Thoracic aorta (tissue), 2 donors: ENCODE measurements at places on chromosomes 13 and 19. TPM values are rescaled to one million over a fixed set of nuclear protein-coding genes. Genes with fewer than 3 reads are reported as not detected.

Gene SLC7A9
- not detected for total RNA-seq

Gene ATG4D
- 17.1 TPM for total RNA-seq

DNA sequence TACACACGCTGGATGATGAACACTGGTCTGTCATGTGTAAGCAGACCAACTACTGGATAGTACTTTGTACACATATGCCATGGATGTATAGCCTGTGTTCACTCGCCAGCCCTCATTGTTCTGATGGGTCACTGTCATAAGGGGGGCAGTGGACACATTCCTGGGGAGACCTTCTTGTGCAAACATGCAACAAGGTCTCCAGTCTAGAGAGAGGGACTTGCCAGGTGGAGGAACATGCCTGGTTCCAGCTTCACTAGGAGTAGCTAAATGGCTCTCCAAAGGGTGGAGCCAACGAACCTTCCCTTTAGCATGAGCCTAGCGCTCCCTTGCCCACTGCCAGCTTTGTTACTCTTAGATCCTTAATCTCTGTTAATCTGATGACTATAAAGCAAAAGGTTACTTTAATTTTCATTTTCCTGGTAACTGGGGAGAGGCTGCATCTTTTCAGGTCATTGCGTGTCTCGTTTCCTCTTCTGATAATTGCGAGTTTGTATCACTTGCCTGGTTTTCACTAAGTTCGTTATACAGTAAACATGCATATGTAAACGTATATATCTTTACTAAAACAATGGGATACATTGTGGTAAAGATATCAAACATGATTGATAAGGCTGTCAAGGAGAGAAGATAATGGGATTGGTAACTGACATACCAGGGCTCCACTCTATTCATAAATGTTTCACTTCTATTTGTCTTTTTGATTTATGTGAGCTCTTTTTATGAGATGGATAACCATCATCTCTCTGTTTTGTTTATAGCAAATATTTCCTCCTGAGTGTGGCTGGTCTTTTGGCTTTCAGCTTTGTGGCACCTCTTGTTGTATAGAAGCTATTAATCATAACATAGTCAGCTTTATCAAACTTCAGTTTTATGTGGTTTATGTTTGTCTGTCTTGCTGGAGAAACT lies 235.2 kb upstream of the SGCG start:
- no peak for DNase-seq

DNA sequence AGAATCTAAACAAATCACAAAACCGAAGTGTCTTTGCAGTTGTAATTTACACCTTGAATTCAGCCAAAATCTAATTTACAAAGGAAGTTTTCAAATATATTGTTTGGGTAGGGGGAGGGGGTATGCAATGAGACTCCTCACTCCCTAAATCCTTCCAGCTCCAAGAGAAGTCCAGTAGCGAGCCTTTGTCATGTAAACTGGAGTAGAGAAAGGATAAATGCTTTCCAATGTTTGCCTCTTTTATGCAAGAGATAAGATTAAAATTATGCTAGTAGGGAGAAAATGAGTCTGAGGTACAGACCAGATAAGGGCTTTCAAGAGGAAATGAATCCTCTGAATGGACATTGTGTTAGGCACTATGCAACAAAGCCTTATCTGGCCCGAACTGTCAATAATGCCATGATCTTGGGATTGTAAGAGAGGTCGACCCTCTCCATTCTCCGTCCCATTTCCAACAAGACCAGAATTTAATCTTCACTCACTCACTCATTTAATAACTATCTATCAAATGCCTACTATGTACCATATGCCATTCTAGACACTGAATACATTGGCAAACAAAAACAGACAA lies 199.2 kb downstream of the LACC1 start:
- no peak for DNase-seq

GRCh38 chr19:5403968-5404640 lies 51.1 kb upstream of the ZNRF4 start:
- DNase-seq: peak; percentile 5

GRCh38 chr19:1577090-1577928 lies 9.2 kb upstream of the MEX3D start:
- DNase-seq: no peak

Gene CCDC9
- 38.9 TPM for total RNA-seq

GRCh38 chr13:26847281-26847680 lies 86.7 kb upstream of the GPR12 start:
- DNase-seq: no peak

- DNase-seq: no peak
Observed at GRCh38 chr19:35736913-35737886, 5.1 kb downstream of the IGFLR1 start.

GRCh38 chr19:47508721-47509120 lies 6.1 kb downstream of the NAPA start:
- no peak for DNase-seq

Gene PSG7
- not detected for total RNA-seq

Gene CYP2A6
- not detected for total RNA-seq

Gene PEG3
- total RNA-seq: 9.9 TPM

- DNase-seq: no peak
Observed at GRCh38 chr19:11018763-11019162, 57.9 kb downstream of the SMARCA4 start.

GRCh38 chr19:13016245-13016627 lies 21.0 kb downstream of the NFIX start:
- no peak for DNase-seq

- DNase-seq: no peak
Observed at GRCh38 chr13:25992076-25992475, 59.7 kb downstream of the SHISA2 start.

GRCh38 chr19:2016041-2016807 lies 710 bp upstream of the BTBD2 start:
- peak; percentile 68 for DNase-seq

Gene ZNF865
- 11.9 TPM for total RNA-seq

Gene ZNF17
- 17.5 TPM for total RNA-seq

GRCh38 chr19:16382775-16383543 lies 58.3 kb downstream of the KLF2 start:
- DNase-seq: peak; percentile 55

DNA sequence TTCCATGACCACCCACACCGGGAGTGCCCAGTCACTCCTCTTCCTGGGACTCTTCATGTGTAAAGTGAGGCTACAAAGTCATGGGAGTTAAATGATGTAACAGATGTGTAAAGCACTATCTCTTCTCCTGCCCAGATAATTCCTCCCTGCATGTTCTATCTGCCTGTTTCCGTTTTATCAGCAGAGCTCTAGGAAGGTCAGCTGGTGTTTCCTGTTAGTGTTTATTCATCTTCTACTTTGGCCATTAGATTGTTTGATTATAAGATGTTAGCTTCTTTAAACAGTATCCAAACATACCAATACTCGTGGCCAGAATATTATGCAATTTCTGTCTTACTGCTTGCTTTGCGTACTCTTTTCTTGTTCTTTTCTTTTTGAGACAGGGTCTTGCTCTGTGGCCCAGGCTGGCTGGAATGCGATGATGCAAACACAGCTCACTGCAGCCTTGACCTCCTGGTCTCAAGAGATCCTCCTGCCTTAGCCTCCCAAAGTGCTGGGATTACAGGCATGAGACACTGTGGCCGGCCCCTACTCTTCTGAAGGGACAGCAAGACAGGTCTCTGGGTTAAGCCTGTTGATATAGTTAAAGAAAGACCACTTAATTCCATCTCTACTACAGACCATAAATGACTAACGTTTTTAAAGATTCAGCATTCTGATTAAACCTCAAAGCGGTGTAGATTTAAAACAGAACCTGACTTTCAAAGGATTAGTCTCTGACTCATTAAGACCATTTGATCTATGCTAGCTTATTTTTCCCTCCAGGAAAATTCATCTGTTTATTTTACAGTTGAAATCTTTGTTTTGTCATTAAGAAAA lies 97.4 kb upstream of the AKAP11 start:
- no peak for DNase-seq

DNA sequence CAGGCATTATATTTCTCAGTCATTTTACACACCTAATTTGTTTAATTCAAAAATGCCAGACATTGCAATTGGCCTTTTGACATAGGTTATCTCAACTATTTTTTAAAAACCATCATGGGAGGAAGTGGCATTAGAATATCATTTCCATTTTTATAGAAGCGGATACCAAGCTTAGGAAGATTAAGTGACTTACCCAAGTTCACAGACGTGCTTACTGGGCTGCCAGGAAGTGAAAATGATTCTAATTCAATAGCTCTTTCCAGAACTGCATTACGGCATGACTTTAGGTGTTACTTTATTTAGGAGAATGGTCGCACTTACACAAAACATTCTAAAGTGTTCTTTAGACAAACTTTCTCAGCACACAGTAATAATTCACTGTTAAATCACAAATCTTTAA lies 231.9 kb downstream of the KLF12 start:
- no peak for DNase-seq
